ENCODE measurements at places on chromosomes 5 and 9. TPM values are rescaled to one million over a fixed set of nuclear protein-coding genes. Genes with fewer than 3 reads are reported as not detected.

The C5 gene
- total RNA-seq = 5.1 TPM

The CCIN gene
- total RNA-seq = 2.2 TPM

The DOK3 gene
- 1.5 TPM for total RNA-seq

The LTC4S gene
- 1.4 TPM for total RNA-seq

The IL31RA gene
- not detected for total RNA-seq

The PRUNE2 gene
- 80.0 TPM for total RNA-seq

The DCTN3 gene
- total RNA-seq = 84.0 TPM

The GCNT1 gene
- 78.4 TPM for total RNA-seq

The CDKN2B gene
- 50.7 TPM for total RNA-seq

The ADRB2 gene
- 0.29 TPM for total RNA-seq

The KIAA0825 gene
- 10.0 TPM for total RNA-seq

The SHOC1 gene
- under 0.01 TPM for total RNA-seq

The CTNND2 gene
- not detected for total RNA-seq

The GNA14 gene
- 0.72 TPM for total RNA-seq

The CYLC2 gene
- total RNA-seq = not detected

The SLC6A3 gene
- total RNA-seq = not detected

The FOXD4L5 gene
- under 0.01 TPM for total RNA-seq

The OBP2B gene
- not detected for total RNA-seq

The TEK gene
- total RNA-seq = 8.3 TPM

The CDKN2A gene
- total RNA-seq = 32.1 TPM

The IL3 gene
- not detected for total RNA-seq

The CACNA1B gene
- under 0.01 TPM for total RNA-seq

The BAG1 gene
- total RNA-seq = 35.9 TPM

The EXOSC3 gene
- total RNA-seq = 39.8 TPM

The ELAVL2 gene
- 0.36 TPM for total RNA-seq

The IGIP gene
- total RNA-seq = 10.5 TPM

The NAA35 gene
- total RNA-seq = 23.5 TPM

The SH2D3C gene
- total RNA-seq = 0.29 TPM

The IFNE gene
- total RNA-seq = 3.6 TPM

The PCDHGC5 gene
- total RNA-seq = 5.3 TPM

The ARAP3 gene
- 2.1 TPM for total RNA-seq

The ADAMTSL2 gene
- total RNA-seq = under 0.01 TPM

The SIGMAR1 gene
- total RNA-seq = 73.4 TPM

The RNF183 gene
- not detected for total RNA-seq

The OSTF1 gene
- 35.1 TPM for total RNA-seq

The HAVCR1 gene
- total RNA-seq = 0.36 TPM

The ZFP2 gene
- total RNA-seq = 1.4 TPM

The PDCD1LG2 gene
- 4.7 TPM for total RNA-seq

The PPP2R2B gene
- total RNA-seq = under 0.01 TPM

Measured in osteoblast (primary cell).